ENCODE measurements at places on chromosomes 12 and 14. TPM values are rescaled to one million over a fixed set of nuclear protein-coding genes. Genes with fewer than 3 reads are reported as not detected.

IL22 gene
- total RNA-seq, result not detected

MFAP5 gene
- 59.7 TPM for total RNA-seq

NUP37 gene
- total RNA-seq, result 12.6 TPM

PTHLH gene
- total RNA-seq, result 4.5 TPM

TAS2R50 gene
- total RNA-seq, result 5.7 TPM

RASSF3 gene
- 197 TPM for total RNA-seq

TMEM52B gene
- total RNA-seq, result 0.27 TPM

TGM1 gene
- total RNA-seq, result 5.7 TPM

ELK3 gene
- total RNA-seq, result 57.8 TPM

VWF gene
- total RNA-seq, result 490 TPM

CAPZA3 gene
- total RNA-seq, result not detected

- DNase-seq, result no peak
Measured at GRCh38 chr12:72209086-72209485, 63.1 kb upstream of the TRHDE start.

GRCh38 chr14:99157246-99157645 lies 114.8 kb downstream of the BCL11B start:
- DNase-seq, result no peak

DNA sequence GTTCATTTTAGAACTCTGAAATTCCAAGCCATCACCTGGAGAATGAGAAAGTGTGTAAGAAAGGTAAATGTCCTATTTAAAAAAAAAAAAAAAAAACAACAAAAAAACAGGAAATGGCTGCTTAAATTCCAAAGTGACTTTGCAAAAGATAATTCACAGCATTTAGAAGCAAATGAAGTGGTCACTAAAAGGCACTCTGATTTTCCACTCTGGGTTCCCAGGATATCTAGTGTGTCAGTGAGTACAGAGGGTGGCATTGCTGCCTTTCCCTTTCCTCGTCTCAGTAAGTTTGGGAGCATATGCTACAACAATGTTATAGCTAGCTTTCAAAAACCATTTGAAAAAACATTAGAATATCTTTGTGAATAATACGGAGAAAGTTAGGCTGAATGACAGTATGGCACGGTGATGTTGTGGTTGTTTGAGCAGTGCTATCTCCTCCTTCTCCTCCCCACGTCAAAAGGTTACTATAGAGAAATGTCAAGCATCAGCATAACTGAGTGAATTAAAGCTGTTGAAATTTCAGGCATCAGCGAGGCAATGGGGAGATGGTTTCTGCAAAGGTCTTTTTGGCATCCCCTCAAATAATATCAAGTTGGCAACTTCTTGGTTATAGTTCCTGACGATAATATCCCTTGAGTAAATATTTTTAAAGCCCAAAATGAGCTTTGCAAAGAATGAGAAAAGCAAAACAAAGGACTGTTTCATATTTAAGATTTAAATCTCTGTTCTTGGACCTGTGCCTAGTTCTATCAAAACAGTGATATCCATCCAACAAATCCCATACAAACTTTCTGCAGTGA lies 164.5 kb upstream of the E2F7 start:
- DNase-seq, result no peak

DNA sequence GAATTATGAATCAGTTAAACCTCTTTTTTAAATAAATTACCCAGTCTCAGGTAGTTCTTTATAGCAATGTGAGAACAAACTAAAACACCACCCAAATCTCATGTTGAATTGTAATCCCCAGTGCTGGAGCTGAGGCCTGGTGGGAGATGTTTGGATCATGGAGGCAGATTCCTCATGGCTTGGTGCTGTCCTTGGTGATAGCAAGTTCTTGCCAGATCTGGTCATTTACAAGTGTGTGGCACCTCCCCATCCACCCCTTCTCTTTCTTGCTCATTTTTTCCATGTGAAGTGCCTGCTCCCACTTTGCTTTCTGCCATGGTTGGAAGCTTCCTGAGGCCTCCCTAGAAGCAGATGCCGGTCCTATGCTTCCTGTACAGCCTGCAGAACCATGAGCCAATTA lies 102.1 kb upstream of the ANO4 start:
- DNase-seq, result no peak

GRCh38 chr14:90799420-90799819 lies 16.8 kb downstream of the TTC7B start:
- DNase-seq, result no peak

DNA sequence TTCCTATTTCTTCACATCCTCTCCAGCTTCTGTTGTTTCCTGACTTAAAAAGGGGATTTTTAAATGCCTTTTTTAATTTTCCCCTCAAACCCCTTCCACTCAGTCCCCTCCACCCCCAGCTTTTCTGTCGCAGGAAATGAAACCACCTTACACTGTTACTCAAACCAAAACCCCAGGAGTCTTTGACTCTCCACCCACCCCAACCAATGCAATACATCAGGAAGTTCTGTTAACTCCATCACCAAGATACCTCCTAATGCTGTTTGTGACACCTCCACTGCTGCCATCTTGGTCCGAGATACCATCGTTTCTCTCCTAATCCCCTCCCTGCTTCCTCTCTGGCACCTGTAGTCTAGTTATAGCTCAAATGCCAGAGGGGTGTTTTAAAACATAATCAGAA lies 25.4 kb upstream of the CPM start:
- DNase-seq, result no peak

- no peak for DNase-seq
Measured at GRCh38 chr12:12881151-12881909, 10.0 kb upstream of the GPRC5A start.

DNA sequence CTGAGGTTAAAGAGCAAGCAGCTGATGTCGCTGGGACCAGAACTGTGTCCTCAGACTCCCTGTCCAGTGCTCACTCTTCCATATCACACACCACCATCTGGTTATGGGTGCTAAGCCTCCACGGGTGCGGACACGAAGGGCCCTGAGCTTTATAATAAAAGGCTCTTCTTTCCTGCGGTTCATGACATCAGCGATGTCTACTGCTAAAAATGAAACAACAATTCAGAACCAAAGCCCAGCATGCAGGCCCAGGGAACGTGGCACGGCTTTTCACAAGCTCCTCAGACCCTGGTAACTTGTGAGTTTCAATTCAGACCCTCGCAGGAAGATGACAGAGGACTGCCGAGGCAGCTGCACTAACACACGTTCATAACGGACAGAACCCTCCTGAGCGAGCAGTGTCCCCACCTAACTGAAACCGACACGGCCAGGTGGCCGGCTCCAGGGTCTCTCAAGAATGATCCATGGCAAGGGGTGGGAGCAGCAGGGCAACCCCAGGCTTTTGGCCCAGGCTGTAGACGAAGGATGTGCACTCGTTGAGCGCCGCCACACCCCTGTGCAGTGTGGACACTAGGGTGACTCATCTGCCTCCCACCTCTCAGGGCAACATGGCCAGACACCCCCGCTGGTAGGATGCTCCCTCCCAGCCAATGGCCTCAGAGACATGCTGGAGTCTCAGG lies 180.3 kb downstream of the CALM1 start:
- peak; percentile 59 for DNase-seq

- no peak for DNase-seq
Measured at GRCh38 chr12:30813525-30814294, 59.0 kb upstream of the CAPRIN2 start.

DNA sequence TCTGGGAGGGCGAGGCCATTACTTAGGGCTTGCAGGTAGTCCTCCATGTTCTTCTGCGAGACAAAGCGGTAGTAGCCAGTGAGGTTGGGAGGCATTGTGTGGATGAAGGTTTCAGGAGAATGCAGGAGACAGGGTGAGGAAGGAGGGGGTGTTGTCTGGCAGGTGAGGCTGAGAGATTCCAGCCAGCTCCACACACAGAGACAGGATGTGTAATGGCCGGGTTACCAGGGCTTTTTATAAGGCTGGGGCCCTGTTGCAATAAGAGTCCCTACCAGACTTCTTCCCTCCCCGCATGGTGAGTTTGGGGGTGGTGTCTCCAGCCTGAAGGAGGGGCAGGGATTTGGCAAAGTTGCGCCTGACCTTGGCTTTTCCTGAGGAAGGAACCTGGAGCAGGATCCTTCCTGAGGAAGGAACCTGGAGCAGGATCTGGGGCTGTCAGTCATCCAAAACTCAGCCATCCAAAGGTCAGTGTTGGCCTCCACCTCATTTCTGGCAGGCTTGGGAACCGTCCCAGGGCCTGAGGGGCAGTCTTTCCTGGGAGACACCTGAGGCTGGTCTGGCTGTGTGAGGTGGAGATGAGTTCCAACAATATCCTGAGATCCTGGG lies at the start of gene RBP5:
RBP5 (minus strand) TSS at position 209 of the 606 bp plus-strand sequence; CDS start at position 95, 114 bp downstream.
- no peak for DNase-seq

DNA sequence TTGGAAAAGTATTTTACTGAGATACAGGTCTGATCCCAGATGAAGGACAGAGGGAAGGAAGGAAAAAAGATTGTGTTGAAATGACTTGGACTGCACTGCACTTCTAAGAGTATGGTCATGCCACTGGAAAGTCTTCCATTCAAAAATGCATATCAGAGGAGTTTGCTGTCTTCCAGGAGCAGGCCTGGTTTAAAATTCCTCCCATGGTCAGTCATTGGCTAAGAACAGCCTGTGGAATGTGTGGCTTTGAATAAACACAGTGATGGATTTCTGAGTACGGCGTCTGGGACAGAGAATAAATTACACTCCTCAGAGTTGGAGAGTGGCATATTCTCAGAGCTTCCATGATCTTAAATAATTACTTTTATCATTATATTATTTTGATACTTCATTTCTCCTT lies 245.8 kb upstream of the PDZRN4 start:
- no peak for DNase-seq

GRCh38 chr14:67446371-67447032 lies 34.5 kb upstream of the PLEK2 start:
- peak; percentile 42 for DNase-seq

GRCh38 chr12:99611599-99611998 lies 36.0 kb upstream of the GARIN6 start:
- no peak for DNase-seq

DNA sequence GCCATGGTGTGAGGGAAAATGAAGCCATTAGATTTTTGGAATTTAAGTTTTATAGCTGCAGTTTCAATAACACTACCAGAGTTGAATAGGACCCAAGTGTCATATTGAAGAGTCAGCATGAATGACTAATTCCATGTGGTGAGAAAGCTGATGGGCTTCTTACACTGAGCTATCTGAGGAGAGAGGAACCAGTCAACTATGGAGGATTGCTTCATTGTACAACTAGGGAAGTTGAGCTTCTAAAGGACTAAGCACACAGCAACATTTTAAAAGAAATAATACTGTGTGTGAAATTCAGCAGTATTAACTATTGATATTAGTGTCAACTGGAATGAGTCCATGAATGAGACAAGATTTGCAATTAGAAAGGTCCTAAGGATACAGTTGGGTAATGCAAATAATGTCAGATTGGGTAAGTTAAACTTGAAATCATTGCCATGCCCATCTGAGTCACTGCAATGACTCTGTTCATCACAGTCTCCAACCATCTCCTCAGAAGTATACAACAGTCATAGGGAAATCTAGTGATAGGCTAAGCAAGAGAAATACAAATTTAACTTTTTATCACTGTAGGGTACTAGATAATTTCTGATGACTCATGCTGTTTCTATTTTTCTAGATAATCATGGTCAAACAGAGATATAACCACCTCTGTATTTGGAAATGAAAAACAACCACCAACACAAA lies 394.2 kb downstream of the FSCB start:
- DNase-seq, result no peak

- peak; percentile 57 for DNase-seq
Measured at GRCh38 chr12:122499991-122500684, 594 bp downstream of the ZCCHC8 start.

- no peak for DNase-seq
Measured at GRCh38 chr14:99964979-99965378, 100.2 kb upstream of the EVL start.

- DNase-seq, result peak; percentile 95
Measured at GRCh38 chr14:64503434-64504309, at the start of gene ZBTB25. ZBTB25 (minus strand) TSS chr14:64503838; CDS start chr14:64490533, 13,305 bp downstream.

GRCh38 chr12:45697371-45697770 lies 32.1 kb upstream of the ARID2 start:
- DNase-seq, result no peak

GRCh38 chr14:65351493-65352194 lies 60.9 kb upstream of the FUT8 start:
- no peak for DNase-seq
